ENCODE measurements at places on chromosomes 16 and 17.

- DNase-seq, result no peak
Measured at GRCh38 chr16:86919578-86920305, 341.4 kb downstream of the FOXL1 start.

DNA sequence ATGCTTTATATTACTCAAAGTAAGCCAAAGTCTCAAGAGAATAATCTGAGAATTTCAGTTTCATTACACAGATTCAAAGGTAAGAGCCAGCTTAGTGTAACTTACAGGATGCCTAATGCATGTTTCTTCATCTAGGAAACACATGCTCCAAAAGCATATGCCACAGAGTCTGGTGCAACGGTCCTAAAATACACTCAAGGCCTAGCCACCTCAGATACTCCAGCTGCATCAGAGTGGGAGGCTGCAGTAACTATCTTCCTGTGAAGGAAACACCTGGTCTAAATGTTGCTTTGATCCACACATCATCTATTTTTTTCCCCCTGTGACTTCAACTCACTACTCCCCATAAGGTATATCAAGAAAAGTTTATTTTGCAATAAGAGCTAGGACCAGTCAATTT is 51.6 kb upstream of the CORO6 start:
- DNase-seq, result no peak

GRCh38 chr16:72609066-72609465 is 437.1 kb upstream of the PMFBP1 start:
- DNase-seq, result no peak

- DNase-seq, result no peak
Measured at GRCh38 chr16:87826798-87827587, 42.3 kb downstream of the SLC7A5 start.

DNA sequence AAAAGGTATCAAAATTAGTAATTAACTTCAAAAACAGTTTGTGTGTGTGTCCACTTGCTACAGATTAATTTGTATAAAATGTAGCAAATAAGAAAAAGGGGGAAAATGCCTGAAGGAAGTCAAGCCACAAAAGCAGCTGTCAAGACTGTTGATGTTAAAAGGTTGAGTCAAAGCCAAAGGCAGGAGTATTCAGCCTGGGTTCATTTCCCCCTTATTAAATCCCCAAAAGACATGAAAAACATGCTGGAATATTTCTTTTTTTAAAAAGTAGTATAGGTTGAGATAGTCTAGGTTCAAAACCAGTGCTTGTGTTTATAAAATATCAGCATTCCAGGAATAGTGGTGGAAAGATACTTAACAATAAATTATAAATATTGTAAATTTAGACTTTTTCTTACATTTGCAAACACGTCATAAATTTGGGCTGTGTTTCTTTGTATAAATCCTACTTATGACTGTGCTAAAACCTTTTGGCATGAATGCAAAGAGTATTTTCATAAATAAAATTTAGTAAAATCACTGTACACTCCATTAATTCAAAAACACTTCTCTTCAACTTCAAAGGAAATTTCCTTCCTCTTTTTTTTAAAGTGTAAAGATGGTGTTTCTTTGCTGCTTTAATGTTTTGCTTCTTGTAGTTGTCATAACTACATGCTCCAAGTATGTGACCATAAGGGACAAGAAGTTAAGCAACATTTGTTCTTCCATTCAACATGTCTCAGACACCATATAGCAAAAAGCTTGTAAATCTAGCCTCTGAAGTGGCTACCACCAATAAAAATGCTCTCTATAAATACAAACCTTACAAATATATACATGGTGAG is 72.0 kb downstream of the SKAP1 start:
- DNase-seq, result no peak

DNA sequence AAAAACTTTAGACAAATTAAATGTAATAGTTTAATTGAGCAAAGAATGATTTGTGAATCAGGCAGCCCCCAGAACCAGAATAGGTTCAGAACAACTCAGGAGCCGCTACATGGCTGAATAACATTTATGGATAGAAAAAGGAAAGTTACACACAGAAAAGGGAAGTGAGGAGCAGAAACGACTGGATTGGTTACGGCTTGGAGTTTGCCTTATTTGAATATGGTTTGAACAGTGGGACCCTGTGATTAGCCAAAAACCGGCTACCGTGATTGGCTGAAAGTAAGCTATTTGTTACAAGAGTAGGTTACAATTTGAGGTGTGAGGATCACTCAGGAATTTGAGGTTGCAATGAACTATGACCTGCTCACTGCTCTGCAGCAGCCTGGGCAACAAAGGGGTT is 1139.8 kb downstream of the CDH11 start:
- no peak for DNase-seq

DNA sequence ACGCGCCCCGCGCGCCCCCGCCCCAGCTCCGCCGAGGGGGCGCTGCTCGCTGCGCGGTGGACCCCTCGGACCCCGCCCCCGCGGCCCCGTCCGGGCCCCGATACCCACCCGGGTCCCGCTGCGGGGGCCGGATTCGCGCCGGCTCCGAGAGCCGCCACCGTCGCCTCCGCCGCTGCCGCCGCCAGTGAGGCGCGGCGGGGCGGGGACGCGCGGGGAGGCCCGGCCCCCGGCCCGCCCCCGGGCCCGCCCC is at the start of gene TBC1D16:
Gene TBC1D16, minus strand, starts transcription at position 186 of the 250 bp plus-strand sequence. CDS start 22,325 bp downstream, outside the sequence.
- no peak for DNase-seq

DNA sequence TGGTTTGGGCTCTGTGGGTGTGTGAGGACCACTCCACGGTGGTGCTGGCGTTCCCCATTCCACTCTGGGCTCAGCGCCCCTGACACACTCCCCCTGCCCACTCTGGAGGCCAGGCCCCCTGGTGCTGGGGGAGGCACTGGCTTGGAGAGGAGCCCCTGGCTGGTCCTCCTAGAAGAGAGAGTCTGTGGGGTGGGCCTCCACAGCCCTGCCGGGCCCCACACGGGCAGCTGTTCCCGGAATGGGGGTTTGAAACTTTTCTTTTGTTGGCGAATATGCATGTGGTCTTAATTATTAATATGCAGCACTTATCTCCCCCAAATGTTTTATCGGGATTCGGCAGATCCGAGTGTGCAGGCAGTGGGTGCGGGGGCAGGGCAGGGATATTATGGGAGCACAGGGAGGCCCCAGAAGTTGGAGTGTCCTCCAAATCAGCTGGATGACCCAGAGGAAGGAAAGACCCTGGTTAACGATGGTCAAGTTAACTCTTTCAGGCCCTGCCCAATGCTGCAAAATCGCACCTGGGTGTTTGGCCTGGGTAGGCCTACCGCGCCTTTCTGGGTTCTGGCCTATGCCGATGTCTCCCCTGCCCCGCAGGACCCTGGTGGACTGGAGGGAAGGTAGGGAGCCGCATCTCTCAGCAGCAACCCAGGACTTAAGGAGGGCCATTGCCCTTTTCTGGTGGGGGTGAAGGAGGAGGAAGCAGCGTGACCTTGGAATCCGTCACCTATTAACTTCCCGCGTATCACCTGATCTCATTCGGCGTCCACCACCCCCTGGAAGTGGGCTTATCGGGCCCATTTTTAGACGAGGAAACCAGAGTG is 36.0 kb downstream of the TMEM235 start:
- DNase-seq, result no peak

- no peak for DNase-seq
Measured at GRCh38 chr16:84785843-84786581, 33.8 kb upstream of the CRISPLD2 start.

- DNase-seq, result no peak
Measured at GRCh38 chr16:85832570-85833218, 33.2 kb downstream of the COX4I1 start.

DNA sequence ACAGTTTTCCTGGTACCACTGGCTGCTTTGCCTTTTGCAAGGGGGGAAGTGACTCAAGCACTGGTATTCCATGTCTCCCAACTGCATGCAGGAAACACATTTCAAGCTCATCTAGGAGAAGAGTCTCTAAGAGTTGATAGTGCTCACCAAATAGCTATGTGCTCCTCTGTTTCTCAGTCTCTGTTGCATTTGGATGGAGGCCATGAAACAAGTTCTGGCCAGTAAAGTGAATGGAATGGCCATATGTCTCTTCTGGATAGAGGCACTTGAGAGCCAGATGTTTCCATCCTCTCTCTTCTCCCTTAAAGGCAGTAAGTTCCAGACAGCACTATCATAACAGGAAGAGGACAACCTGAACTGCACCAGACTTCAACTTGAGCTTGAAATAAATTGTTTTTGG is 60.6 kb downstream of the C16orf82 start:
- DNase-seq, result no peak

DNA sequence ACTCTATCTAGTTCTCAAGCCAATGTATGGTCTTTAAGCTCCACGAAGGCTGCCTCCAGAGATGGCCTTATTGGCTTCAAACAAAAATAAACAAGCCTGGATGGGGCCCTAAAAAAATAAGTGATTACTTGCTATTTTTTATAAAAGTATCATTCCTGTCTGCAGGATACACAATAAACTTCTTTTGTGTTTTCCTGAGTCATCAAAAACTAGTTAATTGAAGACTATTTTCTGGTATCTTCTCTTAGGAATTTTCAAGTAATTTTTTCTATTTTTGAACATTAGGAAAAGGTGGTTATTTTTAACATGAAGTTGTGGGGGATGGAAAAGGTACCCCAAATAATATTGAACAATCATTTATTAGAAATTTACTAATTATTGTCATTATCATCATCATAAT is 213.1 kb upstream of the DYNLRB2 start:
- no peak for DNase-seq

GRCh38 chr17:59651346-59651745 is 31.7 kb downstream of the CLTC start:
- DNase-seq, result peak; percentile 77

All from M059J (cell line).